ENCODE measurements at places on chromosomes 1 and 21.

DNA sequence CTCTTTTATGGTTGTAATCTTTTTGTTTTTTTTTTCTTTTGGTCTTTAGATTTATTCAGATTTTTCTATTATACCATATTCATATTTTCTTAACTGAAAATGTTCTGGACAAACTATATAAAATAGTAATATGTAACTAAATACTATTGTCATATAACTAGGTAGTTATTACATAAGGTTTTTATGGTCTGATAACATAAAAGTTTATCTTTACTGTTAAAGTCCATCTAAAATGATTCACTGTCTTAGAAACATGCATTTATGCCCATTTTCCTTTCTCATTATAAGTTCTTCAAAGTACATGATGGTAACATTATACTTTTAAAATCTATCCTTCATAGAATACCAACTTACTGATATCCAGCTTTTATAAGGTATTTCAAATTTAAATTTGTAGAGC is 29.1 kb downstream of the IARS2 start:
- DNase-seq = no peak

DNA sequence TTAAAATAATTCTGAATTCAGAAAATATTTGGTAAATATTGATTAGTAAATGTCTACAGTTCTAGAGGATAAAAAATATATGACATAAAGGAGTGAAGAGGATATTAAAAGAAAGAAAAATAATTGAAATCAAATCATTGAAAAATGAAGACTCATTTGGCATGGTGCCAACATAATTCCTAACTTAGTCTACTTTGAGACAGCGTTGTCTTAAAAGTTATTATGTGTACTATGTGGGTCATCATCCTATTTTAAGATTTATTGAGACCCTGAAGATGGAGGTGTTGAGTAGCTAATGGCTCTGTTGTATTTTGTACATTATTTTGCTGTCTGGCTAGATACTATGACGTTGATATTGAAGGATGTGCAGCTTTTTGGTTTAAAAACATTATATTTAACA is 156.7 kb upstream of the PTGFR start:
- no peak for DNase-seq

- no peak for DNase-seq
These were observed 205.1 kb upstream of the EDN2 start for GRCh38 chr1:41689558-41689981.

DNA sequence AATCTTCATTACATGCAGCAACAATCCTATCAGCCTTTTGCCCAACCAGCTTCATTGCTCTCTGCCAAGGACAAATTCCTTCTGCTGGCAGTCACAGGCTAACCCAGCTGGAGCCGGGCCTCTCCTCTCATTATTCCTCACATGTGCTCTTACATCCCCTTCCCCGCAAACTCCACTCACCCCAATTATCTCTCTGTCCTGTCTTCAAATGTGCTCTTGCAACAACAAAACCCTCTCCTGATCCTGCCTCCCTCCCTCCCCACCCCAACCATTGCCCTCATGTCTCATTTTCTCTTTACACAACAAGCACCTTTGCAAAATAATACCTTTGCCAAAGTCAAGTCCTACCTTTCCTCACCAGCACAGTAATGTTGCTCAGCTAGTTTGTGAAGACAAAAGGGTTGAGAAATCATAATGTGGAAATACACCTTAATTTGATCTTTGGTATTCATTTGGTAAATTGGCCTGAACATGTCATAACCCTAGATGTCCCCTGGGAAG is 36.0 kb upstream of the DHCR24 start:
- no peak for DNase-seq

GRCh38 chr1:66542314-66542713 is 8.4 kb downstream of the SGIP1 start:
- DNase-seq = no peak

DNA sequence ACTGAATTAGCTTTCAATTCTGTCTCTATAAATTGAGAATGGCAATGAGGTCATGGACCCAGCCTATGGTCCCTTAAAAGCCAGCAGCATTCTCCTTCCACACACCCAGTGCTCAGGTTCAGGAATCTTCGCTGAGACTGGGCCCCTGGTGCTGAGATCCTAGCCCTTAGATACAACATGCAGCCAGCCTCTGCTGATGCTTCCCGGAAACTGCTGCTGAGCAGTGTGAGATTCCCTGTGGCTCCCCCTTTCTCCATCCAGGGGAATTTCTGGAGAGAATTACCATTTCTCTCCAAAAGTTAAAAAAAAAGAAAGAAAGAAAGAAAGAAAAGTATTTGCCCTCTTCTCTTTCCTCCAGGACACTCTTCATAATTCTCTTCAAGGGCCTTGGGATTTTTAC is 31.7 kb upstream of the RALGPS2 start:
- DNase-seq = no peak

- DNase-seq = no peak
These were observed 9.6 kb upstream of the TRAPPC10 start for GRCh38 chr21:44002511-44002910.

GRCh38 chr1:198253259-198253658 is 96.5 kb downstream of the NEK7 start:
- no peak for DNase-seq

DNA sequence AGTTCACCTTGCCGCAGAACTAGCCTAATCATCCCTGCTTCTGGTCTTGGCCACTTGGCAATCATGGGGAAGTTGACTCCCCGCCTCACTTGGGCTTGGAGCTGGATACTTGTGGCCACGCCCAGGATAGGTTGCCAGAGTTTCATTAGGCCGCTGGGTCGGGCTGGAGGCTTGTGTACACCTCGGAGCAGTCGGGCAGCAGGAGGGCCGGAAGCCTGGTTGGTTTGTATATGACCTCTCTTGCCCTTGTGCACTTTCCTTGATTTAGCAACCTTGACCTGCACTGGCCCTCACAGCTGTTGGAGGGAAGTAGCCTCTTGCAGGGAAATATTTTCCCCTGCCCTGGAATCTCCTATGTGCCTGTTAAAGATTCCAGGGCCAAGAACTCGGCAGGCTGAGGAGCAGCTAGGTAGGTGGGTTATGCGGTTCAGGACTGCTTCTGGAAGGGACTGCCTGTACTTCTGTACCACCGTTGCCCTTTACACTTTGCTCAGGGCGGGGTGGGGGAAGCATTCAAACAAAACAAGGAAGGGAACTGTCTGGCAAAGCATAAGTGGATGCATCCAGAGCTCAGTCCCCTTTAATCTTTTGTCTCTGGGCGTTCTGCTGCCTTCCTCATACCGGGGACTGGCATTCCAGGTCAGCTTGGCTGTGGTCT is 83.5 kb downstream of the UCK2 start:
- DNase-seq = no peak

- DNase-seq = no peak
These were observed 17.4 kb upstream of the GPR153 start for GRCh38 chr1:6278263-6278662.

- no peak for DNase-seq
These were observed at the start of gene CTNNBIP1 for GRCh38 chr1:9910076-9910422. Gene CTNNBIP1, minus strand, starts transcription at chr1:9910269. Its CDS starts 38,205 bp downstream, at chr1:9872064.

DNA sequence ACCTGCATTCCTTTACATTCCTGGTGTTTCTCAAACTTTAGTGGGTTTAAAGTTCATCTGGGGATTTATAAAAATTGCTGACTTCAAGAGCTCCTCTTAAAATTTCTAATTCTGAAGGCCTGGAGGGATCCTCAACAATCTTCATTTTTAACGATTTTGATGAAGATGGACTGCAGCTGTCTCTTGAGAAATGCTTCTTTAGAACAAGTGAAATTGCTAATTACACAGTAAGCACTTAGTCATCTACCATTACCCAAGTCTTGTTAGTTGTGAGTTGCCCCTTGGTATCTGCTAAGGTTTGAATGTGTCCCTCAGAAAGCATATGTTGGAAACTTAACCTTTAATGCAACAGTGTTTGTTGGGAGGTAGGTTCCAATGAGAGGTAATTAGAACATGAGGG is 163.7 kb downstream of the LTN1 start:
- DNase-seq = no peak

GRCh38 chr1:86933562-86934377 is 19.3 kb downstream of the HS2ST1 start:
- DNase-seq = no peak

DNA sequence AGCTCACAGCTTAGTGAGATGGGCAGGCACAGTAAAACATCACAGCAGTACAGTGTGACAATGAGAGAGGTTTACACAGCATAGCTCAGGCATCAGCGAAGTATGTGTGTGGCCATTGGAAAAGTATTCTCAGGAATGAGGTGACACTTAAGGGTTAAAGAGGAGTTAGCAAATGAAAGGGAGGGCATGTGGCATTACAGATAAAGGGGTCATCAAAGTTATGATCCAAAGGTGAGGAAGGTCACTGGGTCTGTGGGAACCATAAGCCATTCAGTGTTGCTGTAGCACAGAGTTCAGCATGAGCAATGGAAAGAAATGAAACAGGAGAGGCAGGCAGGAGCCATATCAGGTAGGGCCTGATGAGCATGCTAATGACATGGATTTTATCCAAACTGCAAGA is 4.5 kb upstream of the C8B start:
- DNase-seq = no peak

- no peak for DNase-seq
These were observed 14.0 kb downstream of the KDM5B start for GRCh38 chr1:202794051-202794740.

GRCh38 chr21:34743831-34744230 is 75.0 kb downstream of the CLIC6 start:
- DNase-seq = no peak

GRCh38 chr1:182368358-182368757 is 23.2 kb downstream of the GLUL start:
- no peak for DNase-seq

GRCh38 chr1:71638081-71638766 is 557.4 kb upstream of the ZRANB2 start:
- no peak for DNase-seq

DNA sequence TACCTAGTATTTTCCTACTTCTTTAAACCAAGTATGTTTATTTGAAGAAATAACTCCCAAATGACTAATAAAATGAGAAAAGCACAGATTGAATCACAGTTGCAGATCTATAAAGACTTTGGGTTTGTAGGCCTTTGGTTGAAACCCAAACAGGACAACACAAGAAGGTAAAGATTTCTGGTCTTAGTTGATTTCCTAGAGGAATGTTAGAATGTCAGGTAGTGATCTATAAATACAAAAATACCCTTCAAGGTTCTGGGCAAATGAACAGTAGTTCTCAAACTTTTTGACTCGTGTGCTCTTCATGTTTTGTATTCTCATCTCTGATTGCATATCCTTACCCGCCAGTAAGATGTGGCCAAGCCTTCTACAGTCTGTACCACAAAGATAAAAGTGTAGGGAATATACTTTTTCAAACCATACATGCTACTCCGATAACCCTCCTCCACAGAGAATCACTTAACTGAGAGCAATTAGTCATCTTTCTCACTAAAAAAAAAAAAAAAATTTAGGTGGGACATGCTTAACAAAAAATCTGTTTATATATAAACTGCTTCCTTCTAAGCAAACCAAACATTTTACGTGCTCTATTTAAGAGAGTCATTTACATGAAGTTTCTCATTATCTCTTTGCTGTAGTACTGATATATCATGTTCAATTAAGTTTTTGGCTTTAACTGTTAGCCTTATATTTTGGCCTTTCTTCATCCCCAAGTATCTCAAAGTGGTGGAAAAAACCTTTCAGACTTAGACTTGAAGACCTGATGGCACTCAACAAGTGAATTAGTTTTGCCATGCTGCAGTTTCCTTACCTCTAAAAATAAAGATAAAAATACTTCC is 36.0 kb downstream of the CNIH4 start:
- DNase-seq = no peak

DNA sequence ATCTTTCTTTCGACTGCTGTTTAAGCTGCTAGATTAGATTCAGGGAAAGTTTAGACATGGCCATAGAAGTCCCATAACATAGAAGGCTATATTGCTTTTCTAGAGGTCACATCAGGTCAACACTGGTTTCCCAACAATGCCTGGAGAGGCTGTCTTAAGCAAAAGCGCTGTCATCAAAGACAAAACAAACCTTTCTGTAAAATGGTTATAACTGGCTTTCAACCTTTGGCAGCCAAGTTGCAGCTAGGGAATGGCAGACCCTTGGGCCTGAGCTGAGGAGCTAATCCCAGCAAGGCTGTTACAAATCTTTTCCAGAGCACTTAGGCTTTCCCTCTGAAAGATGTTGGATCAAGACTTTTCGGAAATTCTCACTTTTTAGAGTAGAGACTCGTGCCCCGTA is 11.2 kb upstream of the ABCA4 start:
- DNase-seq = no peak

DNA sequence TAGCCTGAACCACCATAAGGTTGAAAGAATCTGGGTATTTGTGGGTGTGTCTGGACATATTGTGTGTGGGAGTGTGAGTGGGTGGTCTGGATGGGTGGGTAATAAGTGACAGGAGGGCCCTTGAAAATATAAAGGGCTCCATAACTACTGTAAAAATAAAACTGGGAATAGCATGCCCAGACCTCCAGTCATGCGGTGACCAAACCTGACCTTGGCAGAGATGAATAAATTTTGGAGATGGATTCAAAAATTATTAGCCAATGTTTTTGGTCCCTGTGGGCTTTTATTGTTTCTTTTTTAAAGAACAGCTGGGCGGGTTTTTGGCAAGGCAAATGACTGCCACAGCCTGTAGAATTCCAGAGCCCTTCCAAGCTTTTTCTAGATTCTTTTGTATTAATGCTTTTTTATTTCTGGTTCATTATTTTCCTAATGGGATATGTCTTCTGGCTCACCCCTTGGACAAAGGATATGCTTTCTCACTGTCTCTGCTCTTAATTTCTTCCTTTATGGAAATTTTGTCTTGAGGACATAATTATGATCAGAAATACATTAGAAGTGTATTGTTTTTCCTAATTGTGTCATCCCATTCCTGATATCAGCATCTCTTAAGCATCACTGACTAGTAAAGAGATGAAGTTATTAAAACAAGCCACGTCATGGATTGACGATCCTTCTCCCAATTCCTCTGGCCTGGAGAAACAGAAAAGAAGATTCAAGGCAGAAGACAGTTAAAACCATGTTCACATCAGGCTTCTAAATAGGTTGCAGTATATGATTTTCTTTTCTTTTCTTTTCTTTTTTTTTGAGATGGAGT is 69.5 kb downstream of the NTMT2 start:
- DNase-seq = no peak

- no peak for DNase-seq
These were observed 302.7 kb downstream of the DISC1 start for GRCh38 chr1:231929311-231929710.

- DNase-seq = no peak
These were observed 209.0 kb downstream of the RHOU start for GRCh38 chr1:228944296-228944695.

DNA sequence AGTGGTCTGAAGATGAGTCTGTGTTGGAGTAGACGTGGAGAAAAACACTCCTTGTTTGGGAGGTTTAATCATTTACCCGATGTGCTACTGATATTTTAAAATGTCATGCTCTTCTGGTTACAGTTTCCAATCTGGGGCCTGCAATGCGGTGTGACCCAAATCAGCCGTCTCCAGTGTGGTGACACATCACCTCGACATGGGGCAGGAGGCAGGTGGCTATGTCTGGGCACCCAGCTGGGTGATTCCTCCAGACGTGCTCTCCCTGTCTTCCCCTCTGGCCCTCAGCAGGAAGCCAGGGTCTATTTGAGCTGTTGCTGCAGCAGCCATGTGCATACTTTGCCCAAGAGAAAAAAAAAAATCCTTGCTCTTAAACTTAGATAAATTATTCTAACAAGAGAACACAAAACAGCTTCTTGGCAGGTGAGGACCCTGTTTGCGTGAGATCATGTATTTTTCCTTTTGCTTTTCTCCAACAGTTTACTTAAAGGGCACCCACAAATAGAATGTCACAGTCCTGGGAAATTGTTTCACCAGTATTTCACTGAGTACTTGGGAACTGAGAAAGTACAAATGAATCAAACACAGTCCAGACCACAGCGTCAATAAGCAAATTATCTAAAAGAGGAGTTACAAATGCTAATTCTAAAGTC is 38.9 kb upstream of the MAP10 start:
- DNase-seq = no peak

Measured in stimulated activated CD4-positive, alpha-beta T cell treated with anti-CD3 and anti-CD28 coated beads, Interleukin-1b, Interleukin-23, amount 100 ng/mL, for 4 hours (primary cell).